Right forelimb (tissue), 1 donor: ENCODE measurements at places on chromosomes 5 and 9.
A peak's percentile ranks its signal among the peaks of the same experiment; 100 is the strongest.

DNA sequence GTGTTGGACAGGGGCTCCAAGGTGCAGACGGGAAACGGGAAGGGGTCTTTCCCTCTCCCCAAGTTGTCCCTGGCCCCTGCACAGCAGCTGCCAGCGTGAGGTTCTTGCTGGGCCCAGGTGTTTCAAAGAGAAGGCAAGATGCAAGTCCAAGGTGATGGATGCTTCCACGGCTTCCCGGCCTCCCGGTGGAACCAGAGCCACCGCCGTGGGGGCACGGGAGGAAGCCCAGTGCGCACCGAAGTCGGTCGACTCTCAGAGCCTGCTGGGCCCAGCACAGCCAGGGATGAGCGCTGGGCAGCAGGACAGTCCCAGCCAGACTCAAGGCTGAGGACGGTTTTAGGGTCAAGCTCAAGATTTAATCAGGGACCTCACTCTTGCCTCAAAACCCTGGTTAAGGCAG lies 25.2 kb upstream of the BARHL1 start:
- no peak for DNase-seq

GRCh38 chr5:52660621-52661020 lies 127.1 kb upstream of the ITGA1 start:
- DNase-seq: no peak

- DNase-seq: no peak
Measured at GRCh38 chr9:68749135-68749534, 44.1 kb downstream of the PIP5K1B start.

GRCh38 chr5:128674837-128675446 lies 136.9 kb upstream of the FBN2 start:
- no peak for DNase-seq

- no peak for DNase-seq
Measured at GRCh38 chr5:125581311-125581710, 834.9 kb upstream of the ZNF608 start.

GRCh38 chr9:81664638-81665222 lies 24.6 kb downstream of the TLE1 start:
- DNase-seq: no peak

DNA sequence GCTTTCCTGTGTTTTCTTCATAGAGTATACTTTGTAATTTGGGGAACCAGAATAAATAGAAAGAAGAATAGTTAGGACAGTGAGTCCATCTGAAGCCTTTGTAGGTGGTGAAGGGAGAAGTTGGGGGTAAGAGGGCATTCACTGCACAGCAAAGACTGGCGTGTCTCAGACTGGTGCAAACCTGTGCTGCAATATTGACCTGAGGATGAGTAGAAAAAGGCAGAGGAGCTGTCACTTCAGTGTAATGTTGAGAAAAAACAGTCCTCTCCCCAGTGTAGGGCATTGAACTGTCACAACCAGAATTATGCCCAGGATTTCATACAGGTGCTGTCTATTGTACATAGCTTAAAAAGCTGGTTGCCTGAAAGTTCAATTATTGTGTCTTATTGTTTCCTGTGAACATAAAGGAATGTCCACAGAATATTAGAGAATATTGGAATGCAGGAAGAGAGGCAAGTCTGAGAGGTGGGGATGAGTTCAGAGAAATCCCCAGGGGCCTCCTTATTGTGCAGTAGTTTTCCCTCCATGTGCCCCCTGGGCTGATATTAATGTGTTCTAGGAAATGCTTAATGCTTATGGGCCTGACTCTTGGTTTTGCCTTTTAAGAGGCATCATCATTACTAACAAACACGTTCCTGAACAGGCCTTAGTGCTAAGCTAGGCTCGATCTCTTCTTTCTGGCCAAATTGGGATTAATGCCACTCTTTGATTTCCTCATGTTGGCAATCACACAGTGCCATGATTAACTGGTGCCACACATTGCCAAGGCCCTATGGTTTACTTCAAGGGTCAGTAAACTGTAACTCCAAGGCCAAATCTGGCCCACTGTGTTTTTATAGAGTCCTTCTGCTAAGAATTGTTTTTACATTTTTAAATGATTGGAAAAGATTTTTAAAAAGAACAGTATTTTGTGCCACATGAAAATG lies 34.0 kb downstream of the DAPK1 start:
- no peak for DNase-seq

DNA sequence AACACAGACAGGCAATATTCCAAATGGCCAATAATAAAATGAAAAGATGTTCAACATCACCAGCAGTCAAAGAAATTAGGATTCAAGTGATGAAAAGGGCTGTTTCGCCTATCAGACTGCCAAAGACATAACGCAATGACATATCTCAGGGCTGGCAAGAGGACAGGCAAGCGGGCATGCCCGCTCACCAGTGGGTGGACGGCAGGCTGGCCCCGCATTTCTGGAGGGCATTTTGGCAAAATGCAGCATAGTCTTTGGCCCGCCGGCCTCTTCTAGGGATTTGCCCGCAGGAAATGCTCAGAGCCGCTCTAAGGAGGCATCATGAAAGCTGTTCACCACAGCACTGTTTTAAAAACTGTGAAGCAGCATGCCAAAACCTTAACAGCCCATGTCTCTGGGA lies 1.4 kb upstream of the PPP1R26 start:
- no peak for DNase-seq

DNA sequence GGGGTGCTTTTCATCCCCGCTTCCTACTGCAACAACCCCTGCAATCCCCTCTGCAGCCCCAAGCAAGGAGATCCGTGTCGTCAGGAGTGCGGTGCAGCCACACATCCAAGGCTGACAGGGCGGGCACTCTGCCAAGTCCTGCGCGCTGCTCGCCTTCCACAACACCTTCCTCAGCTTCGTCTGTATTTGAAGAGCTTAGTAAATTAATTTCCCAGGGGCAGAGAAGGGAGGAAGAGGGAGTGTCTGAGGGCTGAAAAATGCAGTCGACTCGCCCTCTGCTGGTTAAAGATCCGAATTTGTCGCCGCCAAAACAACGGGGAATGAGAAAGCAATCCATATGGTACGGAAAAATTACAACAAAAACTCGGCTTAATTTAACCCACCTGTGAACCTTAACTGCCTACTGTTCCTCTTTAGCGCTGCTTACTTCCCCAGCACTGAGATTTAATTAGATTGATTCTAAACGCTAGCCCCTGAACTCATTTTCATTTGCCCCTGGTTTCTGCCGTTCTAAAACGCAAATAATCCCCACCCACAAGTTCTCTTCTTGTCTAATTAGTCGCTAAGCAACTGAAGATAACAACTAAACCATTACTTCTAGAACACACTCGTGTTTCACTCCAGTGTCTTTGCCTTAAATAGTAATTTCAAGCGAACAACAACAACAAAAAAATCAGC lies 10.9 kb upstream of the PCDHB1 start:
- DNase-seq: peak; percentile 49

GRCh38 chr5:77305222-77305846 lies 94.9 kb downstream of the PDE8B start:
- no peak for DNase-seq

DNA sequence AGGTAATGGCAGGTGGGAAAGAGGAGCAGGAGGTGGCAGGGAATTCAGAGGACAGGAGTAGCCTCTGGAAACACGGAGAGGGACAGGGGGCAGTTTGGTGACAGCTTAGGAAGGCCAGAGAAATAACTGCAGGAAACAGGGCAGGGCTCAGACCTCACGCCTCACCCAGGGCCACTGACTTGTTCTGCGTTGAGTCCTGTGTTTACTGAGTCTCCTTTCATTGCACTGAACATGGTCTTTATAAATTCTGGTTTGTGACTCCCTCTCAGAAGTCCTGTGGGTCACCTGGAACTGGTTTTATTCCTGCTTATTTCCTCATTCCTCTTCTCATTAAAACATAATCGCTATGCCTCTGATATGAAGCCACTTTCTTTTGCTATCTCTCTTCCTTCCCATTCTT lies 55.2 kb upstream of the ZNF622 start:
- DNase-seq: no peak

DNA sequence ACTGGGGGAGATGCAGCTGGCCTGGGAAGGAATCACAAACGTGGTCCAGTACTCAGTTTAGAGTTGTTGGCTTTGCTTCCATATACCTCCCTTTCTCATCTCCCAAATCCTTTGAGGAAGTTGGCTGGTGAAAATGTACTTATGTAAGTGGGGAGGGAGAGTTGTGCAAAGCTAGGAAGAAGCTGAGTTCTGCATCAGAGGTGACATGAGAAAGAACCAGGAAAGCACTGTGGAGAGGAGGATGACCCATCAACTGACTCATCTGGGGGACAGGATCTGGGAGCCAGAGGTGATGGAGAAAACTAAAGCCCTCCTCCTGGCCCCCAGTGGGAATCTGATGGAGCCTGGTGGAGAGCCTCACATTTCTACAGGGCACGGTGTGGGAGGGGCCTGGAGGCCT lies 16.2 kb downstream of the KCNMB1 start:
- no peak for DNase-seq

DNA sequence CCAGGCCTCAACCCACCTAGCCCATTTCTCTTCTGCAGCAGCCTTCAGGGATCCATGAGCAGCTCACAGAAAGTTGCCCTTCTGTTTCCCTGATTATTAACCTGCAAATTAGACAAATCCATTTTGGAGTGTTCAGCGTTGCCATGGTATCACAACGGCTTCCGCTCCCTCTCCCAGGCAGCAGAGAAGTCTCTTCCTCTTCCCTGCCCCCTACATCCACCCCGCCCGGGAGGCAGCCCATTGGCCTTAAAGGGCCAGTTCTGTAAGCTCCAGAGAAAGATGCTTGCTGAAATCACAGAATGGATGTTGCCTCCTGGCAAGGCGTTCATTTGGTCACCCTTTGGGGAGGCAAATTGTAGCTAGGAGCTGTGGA lies 47.7 kb upstream of the BOD1 start:
- no peak for DNase-seq

- DNase-seq: no peak
Measured at GRCh38 chr9:88173378-88173999, 35.2 kb upstream of the SPATA31C2 start.
